Kasumi-1 (cell line): ENCODE measurements at places on chromosomes 3 and 15.

GRCh38 chr15:26867200-26868007 lies 542 bp downstream of the GABRA5 start:
- DNase-seq: no peak

DNA sequence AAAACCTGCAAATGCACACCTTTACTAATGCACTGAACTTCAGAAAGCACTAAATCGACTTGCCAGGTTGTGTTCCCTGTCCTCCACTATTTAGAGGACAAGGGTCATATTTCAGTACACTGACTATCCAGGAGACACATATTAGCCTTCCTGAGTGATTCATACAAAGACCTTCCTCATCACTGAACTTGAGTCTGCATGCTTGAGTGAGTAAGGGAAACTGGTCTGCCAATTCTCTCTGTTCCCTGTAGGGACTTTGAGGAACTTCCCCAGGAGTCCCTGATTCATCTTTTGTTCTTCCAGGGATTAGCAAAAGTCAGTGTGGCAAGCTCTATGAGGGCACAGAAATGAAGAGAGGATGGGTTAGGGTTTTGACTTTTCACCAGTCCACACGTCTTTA lies 565.9 kb downstream of the PDCD6IP start:
- peak; percentile 26 for DNase-seq

DNA sequence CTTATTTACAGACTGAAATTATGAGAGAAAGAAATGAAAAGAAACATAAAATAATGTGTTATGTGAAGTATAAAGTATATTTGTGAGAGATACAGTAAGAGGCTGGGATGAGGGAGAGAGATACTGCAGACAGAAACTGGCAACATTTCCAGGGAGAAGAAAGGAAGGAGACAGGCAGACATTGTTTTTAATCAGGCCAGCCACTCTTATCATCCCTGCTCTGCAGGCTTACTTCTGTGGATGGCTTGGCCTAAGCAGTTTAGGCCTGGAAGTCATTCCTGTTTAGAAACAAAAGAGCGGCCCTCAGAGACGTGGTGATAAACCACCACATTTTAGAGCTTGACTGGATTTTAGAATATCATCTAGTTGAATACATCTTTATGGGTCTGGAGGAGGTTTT lies 12.4 kb downstream of the PCCB start:
- DNase-seq: no peak

DNA sequence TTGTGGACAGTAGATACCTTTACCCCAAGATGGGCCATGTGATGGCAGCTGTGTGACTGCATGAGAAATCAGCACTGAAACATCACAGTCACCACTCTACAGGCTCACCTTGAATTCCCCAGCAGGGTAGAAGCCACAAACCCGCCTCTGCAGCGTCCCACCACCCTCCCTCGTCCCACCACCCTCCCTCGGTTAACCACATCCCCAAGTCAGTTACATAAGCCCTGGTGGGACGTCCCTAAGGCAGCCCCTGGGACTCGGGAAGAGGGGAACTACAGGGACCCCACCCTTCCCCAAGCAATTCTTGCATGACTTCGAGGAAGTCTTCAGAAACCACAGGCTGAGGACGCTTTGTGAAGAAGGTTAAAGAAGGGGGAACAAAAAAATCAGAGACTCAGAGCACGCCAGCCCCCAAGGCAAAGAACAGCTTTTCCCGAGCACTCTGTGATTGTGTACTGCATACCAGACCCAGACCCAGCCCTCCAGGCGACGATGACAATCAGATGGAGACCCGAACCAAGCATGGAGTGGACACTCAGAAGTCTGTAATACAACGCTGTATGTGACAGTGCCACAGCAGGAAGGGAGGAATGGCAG lies 60.5 kb downstream of the SH3BP5 start:
- DNase-seq: peak; percentile 79

GRCh38 chr3:72018343-72018984 lies 233.5 kb upstream of the PROK2 start:
- DNase-seq: no peak

- DNase-seq: no peak
These were observed 52.9 kb upstream of the RNU6-1 start for GRCh38 chr15:67892559-67893377.

GRCh38 chr15:60799885-60800284 lies 320.9 kb upstream of the ICE2 start:
- no peak for DNase-seq

DNA sequence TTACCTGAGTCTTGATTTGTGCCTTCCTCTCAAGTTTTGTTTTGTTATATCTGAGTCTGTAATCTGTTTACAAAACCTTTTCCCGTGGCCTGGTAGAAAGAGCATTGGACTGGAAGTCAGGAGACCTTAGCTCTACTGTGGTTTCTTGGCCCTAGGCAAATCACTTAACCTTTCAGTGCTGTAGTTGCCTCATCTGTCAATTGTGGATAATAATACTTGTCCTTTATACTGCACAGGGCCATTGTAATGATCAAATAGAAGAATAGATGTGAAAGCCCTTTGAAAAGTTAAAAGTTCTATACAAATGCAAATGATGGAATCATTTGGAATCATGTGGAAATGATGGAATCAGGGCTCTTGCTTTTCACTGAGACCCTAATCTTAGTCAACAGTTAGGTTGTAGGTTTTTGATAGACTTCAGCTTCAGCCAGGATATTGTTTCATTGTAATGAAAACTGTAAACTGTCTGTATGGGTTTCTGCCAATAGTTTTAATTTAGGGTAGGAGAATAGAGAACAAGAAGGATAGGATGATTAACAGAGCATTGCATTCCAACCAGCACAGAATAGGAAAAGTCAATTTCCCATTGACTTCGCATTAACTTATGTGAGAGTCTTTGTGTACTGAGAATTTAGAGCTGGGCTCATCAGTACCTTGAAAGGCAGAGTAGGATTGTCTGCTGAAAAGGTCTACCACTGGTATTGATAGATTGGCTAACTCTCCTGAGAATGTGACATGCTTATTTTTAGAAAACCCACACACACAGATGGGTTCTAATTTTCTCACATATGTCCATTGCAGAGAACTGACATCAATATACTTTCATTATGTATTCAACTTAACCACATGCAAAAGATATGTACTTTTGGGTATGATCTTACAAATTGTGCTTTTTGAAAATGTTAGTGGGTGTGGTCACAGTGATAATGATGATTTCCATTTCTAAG lies 21.8 kb downstream of the MAP2K5 start:
- DNase-seq: no peak

- no peak for DNase-seq
These were observed 357.6 kb upstream of the CFAP20DC start for GRCh38 chr3:59407425-59407824.

DNA sequence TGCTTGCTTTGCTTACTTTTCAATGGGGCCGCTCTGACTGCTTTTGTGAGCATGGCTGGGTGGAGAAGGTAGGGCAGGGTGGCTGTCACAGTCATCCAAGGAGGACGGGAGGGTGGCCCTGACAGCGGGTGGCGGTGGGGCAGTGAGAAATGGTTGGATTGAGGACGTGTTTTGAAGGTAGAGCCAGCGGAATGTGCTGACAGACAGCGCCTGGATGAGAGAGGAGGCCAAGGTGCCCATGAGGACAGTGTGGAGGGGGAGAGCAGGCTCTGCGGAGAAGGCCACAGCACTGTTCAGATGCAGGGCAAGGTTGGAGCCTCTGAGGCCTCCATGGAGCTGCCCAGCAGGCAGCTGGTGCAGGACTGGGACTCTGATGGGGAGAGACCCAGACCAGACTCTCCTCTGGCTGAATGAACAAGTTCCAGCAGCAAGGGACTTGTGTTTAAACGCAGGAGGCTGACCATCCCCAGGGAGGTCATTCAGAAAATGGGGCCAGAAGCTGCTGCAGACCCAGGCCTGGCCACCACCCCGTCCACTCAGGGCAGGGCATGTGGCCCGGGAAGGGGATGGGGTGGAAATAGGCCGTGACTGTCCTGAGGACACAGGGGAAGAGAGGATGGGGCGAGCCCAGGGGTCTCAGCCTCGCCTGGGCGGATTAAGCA lies 120.3 kb upstream of the PRR20G start:
- no peak for DNase-seq

DNA sequence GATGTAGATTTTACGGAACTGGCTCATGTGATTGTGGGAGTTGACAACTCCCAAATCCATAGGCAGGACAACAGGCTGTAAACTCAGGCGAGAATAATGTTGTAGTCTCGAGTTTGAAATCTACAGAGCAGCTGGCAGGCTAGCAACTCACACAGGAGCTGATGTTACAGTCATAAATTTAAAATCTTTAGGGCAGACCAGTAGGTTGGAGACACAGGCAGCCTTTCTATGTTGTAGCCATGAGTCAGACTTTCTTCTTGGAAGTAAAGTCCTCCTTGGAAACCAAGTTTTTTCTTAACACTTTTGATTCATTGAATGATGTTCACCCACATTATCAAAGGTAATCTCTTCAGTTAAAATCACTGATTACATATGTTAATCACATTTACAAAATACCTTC lies 89.1 kb upstream of the ALCAM start:
- DNase-seq: no peak

- no peak for DNase-seq
These were observed 109.9 kb downstream of the RPLP1 start for GRCh38 chr15:69562564-69562963.
